ENCODE measurements at places on chromosomes 4 and X. TPM values are rescaled to one million over a fixed set of nuclear protein-coding genes. Genes with fewer than 3 reads are reported as not detected.

The CAPN6 gene
- not detected for total RNA-seq

The NOX1 gene
- total RNA-seq: not detected

The NRK gene
- total RNA-seq: not detected

The GPR34 gene
- 0.43 TPM for total RNA-seq

The HMX1 gene
- not detected for total RNA-seq

The PRDM8 gene
- total RNA-seq: 3.6 TPM

The IRF2 gene
- 48.7 TPM for total RNA-seq

The EGF gene
- total RNA-seq: not detected

The ASB12 gene
- not detected for total RNA-seq

The CSAG1 gene
- not detected for total RNA-seq

The CT45A5 gene
- not detected for total RNA-seq

The ATRX gene
- total RNA-seq: 62.3 TPM

The ENPEP gene
- 0.36 TPM for total RNA-seq

The FDCSP gene
- not detected for total RNA-seq

The KLF8 gene
- total RNA-seq: 5.2 TPM

The PAGE1 gene
- not detected for total RNA-seq
